ENCODE measurements at places on chromosomes 1 and 21. TPM values are rescaled to one million over a fixed set of nuclear protein-coding genes. Genes with fewer than 3 reads are reported as not detected.

MXRA8 gene
- total RNA-seq: 8.1 TPM

IVL gene
- total RNA-seq: not detected

DDR2 gene
- total RNA-seq: 0.48 TPM

NDC1 gene
- total RNA-seq: 50.2 TPM

CLCNKB gene
- total RNA-seq: 1.7 TPM

RNASEL gene
- total RNA-seq: 0.63 TPM

C2CD4D gene
- 0.86 TPM for total RNA-seq

HTR1D gene
- total RNA-seq: 3.3 TPM

PRAMEF14 gene
- not detected for total RNA-seq

TMPRSS15 gene
- total RNA-seq: not detected

NOTCH2 gene
- total RNA-seq: 50.1 TPM

TTC22 gene
- 0.59 TPM for total RNA-seq

VANGL2 gene
- 57.7 TPM for total RNA-seq

S100A12 gene
- total RNA-seq: not detected

CD48 gene
- not detected for total RNA-seq

BTF3L4 gene
- total RNA-seq: 100 TPM

SLC5A3 gene
- 11.4 TPM for total RNA-seq

DISC1 gene
- 2.1 TPM for total RNA-seq

TAS1R2 gene
- not detected for total RNA-seq

CD244 gene
- not detected for total RNA-seq

SPRR2A gene
- not detected for total RNA-seq

PTCH2 gene
- total RNA-seq: 0.83 TPM

ITLN1 gene
- not detected for total RNA-seq

FCRLB gene
- not detected for total RNA-seq

PTPRC gene
- total RNA-seq: not detected

NUDT4B gene
- not detected for total RNA-seq

CNIH3 gene
- 4.2 TPM for total RNA-seq

TNNI3K gene
- total RNA-seq: not detected

TMEM240 gene
- total RNA-seq: 7.7 TPM

MMEL1 gene
- 0.59 TPM for total RNA-seq

RCSD1 gene
- total RNA-seq: 0.26 TPM
